ENCODE measurements at places on chromosomes 1 and 21. TPM values are rescaled to one million over a fixed set of nuclear protein-coding genes. Genes with fewer than 3 reads are reported as not detected.

DNA sequence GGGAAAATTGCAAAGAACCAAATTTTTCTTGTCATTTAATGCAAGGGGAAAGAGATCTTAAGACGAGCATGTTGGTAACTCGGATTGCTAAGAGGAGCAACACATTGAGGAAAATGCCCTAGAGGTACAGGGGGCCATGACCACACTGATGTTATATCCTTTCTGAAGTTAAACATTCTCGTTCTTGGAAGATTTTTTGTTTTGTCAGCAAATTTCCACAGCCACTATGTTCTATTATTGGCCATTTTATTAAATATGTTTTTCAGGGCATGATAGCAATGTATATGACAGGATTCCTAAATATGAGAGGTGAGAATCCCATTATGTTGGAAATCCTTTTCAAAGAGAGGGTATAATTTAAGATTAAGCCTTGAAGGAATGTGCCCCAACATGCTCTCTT lies 627.2 kb upstream of the PKN2 start:
- no peak for DNase-seq

DNA sequence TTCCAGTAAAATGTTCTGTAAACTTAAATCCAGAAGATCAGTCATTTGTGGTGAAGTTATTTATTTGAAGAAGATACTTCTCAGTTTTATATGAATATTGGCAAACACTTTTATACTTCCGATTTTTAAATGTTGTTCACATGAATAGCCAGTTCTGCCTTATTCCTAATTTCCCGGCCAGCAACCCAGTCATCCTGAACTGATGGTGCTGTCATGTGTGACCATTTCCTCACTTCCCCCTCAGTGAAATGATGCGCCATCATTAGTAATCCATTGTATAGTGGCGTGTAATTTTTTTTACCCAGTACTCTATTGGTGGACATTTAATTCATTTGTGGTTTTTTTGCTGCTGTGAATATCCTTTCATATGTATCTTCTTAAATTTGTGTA lies 16.4 kb downstream of the GPSM2 start:
- no peak for DNase-seq

DNA sequence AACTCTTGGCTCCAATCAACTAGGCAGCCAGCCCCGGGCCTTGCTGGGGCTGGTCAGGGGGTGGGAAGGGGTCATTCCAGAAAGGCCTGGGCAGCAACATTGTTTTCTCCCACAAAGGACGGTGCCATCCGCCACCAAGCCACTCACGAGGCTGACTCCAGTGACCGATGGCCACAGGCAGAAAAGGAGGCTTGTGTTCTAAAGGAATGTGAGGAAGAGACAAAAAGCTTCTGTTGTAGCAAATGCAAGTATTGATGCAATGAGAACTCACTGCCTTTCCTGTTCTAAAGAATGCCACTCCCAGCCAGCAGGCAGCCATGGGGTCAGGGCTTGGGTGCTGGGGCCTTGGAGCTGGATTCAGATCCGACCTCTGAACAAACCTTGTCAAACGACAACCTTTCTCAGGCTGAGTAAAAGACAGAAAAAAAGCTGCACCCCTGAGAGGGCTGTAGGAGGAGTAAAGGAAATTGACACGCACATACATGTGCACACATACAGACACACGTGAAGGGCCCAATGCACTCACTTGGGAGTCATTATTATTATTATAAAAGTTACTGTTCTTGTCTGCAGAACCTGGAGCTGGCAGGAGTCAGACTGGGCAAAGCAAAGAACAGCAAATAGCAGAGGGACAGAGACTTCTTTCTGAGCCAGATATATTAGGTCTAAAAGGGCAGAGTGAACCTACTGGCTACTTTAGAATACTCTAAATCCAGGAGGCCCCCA lies 13.9 kb upstream of the PRMT2 start:
- DNase-seq, result no peak

- no peak for DNase-seq
Observed at GRCh38 chr1:218294546-218294945, 9.5 kb downstream of the RRP15 start.

Gene RGS1
- total RNA-seq, result 145 TPM
